Stimulated activated CD4-positive, alpha-beta T cell treated with anti-CD3 and anti-CD28 coated beads, Interleukin-4, amount 100 ng/mL, for 24 hours (primary cell): ENCODE measurements at places on chromosomes 2 and 18.

DNA sequence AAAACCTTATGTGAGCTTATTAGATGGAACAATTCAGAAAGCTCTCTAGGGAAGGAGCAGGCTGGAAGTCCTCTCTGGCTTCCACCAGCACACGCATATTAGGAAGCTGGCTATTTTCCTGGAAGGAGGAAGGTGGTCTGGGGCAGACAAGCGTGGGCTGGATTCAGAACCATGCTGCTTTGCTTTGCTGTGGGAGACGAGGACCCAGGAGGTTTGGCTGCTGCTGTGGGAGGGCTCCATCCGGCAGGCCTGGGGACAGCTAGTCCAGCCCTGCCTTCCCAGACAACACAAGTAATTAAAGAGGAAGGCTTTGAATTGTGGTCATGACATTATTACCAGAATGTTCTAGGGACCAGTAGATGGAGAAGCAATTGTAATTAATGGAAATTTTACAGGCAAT, 238.8 kb upstream of the MYT1L start:
- DNase-seq, result no peak

GRCh38 chr2:29253-29652, 17.1 kb downstream of the FAM110C start:
- DNase-seq, result no peak

DNA sequence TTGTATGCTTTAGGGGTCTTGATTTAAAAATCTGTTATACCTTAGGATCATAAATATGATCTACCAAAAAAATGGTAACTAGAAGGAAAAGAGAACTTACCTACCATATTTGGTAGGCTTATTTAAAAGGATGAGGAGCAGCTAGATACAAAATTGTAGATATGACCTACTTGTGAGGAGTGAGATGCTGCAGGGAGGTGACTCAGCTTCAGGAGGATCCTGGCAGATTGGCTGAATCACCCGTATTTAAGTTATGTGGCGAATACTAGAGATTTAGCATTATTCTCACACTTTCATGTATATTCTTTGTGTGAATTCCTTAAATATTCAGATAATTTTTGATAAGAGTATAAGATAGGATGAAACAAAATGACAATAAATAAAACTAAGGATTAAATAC, 657.3 kb upstream of the LINC00305 start:
- no peak for DNase-seq

DNA sequence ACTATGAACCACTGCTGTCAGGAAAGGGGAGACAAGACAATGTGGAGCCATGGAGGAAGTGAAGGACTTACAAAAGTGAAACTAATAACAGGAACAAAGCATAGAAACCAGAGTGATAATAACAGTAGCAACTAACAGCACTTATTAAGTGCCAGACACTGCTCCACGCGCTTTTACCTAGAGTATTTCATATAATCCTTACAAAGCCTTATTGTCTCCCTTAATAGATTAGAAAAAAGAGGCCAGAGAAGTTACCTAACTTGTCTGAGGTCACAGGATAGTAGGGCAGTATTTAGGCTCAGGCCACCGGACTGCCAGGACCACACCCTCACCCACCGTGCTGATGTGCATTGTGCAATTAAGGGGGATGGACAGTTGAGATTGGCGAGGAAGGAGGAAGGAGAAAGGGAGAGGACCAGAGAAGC, 98.6 kb upstream of the NFU1 start:
- DNase-seq, result no peak

- DNase-seq, result no peak
Observed at GRCh38 chr18:12369211-12369610, 7.8 kb downstream of the AFG3L2 start.

GRCh38 chr2:161571051-161571429, 53.2 kb upstream of the SLC4A10 start:
- no peak for DNase-seq
